ENCODE measurements at places on chromosomes 1 and 21.

DNA sequence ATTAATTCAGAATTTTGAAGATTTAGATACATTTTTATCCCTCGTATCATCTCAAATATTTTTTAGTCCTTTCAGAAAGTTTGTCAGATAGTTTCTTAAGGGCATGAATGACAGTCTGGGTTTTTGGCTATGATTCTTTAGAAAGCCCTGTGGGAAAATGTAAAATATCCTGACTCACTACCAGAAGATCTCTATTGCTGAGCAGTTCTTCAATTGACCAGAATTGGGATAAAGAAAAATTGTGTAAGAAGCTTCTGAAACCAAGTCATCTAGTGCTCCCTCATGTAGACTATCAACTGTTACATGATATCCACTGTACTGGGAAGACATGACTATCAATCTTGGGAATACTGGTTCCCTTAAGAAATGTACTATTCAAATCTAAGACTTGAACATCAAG lies 608.3 kb upstream of the CHRM3 start:
- DNase-seq = no peak

- no peak for DNase-seq
Observed at GRCh38 chr1:155990005-155990739, 11.8 kb upstream of the ARHGEF2 start.

DNA sequence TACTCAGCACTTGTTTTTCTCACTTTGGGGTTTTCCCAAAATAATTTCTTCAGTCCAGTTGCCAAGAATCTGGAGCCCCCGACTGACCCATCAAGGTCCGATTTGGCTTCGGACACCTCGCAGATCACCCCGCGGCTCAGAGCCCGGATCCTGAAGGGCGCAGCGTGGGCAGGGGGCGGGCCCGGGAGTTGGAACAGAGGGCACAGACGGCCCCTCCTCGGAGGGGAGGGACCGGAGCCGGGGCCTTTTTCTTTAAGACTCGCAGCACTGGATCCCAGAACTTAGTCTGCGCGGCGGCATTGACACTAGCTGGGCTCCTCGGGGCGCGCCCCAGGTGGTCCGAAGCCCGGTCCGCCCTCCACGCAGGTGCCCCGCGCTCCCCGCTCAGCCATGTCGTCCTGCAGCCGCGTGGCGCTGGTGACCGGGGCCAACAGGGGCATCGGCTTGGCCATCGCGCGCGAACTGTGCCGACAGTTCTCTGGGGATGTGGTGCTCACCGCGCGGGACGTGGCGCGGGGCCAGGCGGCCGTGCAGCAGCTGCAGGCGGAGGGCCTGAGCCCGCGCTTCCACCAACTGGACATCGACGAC lies at the start of gene CBR3:
Gene CBR3 (plus strand): TSS at position 277 of the 588 bp plus-strand sequence. CDS start 114 bp downstream, at position 391.
- peak; percentile 50 for DNase-seq

GRCh38 chr1:90591970-90592356 lies 125.1 kb downstream of the BARHL2 start:
- DNase-seq = no peak

GRCh38 chr1:235304549-235305451 lies 23.2 kb downstream of the ARID4B start:
- peak; percentile 73 for DNase-seq

DNA sequence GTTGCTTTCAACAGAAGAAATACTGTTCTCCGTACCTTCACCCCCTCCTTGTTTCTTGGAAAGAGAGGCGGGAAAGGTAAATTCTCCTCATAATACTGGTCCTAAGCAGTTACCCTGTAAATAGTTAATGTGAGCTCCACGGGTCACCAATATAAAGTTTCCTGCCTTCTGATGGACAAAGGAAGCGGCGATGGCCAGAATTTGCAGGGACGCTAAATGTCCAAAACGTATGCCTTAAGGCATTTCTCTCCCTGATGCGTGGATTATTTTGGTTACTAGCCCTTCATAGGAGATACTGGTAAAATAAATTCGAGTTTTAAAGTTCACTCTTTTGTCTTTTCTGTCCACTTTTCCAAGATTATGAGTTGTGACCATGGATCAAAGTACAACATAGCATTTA lies 898 bp upstream of the PTGS2 start:
- DNase-seq = no peak

DNA sequence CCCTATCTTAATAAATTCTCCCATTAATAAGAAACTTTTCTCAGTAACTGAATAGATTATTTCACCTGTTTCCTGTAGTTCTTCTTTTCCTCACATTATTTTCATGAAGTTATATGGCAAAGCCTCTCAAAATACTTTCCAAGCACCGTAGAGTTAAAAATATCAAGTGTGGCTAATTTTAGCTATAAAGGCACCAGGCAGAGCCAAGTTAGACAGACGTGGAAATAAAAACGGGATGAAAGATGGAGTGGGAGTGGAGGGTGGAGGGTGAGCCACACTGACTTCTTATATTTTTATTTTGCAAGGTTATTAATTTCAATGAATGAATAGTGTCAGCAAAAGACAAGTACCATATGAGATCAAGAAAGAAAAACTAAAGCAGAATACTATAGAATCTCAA lies 71.7 kb downstream of the ENAH start:
- no peak for DNase-seq

GRCh38 chr21:42097860-42098454 lies 26.8 kb downstream of the UMODL1 start:
- DNase-seq = no peak

GRCh38 chr1:155009221-155009711 lies 6.7 kb downstream of the ZBTB7B start:
- no peak for DNase-seq

GRCh38 chr1:19436716-19437476 lies 48.4 kb downstream of the CAPZB start:
- DNase-seq = peak; percentile 31

DNA sequence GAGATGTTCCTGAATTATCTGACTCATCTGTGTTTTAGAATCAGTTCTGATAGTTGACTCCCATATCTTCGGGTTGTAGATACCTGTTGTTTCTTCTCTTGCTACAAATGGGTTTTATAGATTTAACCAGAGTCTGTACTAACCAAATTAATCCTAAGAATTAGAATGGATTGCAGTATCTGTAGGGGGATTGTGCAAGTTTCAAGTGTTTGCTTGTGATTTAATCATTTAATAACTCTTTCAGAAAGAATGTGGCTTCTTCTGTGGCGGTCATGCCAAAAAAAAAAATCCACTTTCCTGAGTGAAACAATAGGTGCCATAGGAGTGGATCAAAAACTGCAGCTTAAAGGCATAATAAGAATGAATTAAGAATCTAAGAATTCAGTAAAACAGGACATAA lies 9.4 kb downstream of the IPO9 start:
- no peak for DNase-seq

- DNase-seq = no peak
Observed at GRCh38 chr1:74937176-74937575, 197.0 kb upstream of the LHX8 start.

GRCh38 chr21:35220301-35220700 lies 171.2 kb upstream of the RUNX1 start:
- DNase-seq = no peak

DNA sequence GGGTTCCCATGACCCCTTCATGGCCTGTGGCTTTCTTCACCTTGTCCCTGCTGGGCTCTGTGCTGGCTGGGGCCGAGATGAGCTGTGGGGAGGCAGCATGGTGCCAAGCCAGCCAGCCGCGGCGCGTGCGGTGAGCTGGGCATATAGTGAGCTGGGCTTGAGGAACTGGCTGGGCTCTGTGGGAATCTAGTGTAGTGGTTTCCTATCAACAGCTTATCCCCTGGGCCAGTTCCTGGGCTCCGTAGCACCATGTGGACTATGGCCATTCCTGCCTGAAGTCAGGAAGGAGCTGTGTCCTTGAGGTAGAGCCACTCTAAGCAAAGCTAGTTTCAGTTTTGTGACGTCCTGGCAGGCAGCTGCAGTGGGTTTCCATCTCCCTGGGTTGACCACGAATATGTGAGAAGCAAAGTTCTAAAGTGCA lies 1.8 kb downstream of the NCMAP start:
- no peak for DNase-seq

GRCh38 chr21:35019631-35020032 lies 29.5 kb downstream of the RUNX1 start:
- no peak for DNase-seq

DNA sequence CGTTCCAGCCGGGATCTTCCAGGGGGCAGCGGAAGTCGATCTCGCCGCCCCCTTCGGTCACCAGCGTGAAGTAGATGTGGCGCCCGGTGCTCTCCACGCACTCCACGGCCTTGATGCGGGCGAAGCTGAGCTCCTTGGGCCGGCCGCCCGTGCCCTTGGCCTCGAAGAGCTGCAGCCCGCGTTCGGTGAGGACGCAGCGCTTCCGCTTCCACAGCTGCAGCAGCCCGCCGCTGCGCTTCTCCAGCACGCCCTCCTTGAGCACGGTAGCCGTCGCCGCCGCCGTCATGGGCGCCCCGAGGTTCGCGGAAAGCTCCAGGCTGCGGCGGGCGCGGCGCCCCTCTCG lies 516 bp downstream of the PHLDA3 start:
- DNase-seq = no peak

GRCh38 chr1:198903203-198903602 lies 264.4 kb downstream of the PTPRC start:
- DNase-seq = no peak

DNA sequence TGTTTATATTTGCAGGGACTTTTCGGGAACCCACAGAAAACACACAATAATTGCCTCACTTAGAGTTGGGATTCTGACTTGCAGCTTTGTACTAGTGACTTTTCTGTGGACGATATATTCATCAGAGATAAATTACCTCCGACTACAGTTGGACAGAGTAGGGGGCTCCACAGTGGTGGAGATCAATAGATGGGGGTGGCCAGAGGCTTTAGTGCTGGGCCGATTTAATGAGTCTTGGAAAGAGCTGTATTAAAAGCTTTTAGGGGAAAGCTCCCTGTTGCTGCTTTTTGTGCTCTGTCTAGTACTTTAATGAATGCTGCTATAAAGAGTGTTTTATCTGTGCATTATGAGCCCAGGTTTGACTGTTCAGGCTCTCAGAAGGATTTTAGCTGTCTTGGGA lies 359.2 kb upstream of the DPYD start:
- DNase-seq = no peak

DNA sequence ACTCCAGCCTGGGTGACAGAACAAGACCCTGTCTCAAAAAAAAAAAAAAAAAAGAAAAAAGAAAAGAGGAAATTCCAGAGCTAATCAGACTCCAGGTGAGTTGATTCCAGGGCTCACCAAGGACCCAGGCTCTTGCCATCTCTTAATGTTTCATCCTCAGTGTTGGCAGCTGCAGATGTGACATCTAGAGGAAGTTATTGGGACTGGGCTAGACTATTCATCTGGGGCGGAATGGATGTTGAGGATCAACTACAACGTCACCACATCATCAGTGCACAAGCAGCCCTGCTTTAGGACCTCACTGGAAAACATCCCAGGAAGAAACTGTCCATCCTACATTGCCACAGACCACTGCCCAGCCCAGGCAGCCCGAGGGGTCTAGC lies 28.6 kb upstream of the PARP1 start:
- no peak for DNase-seq

GRCh38 chr1:52672946-52673345 lies 25.2 kb downstream of the COA7 start:
- DNase-seq = no peak

- no peak for DNase-seq
Observed at GRCh38 chr1:165011186-165011585, 345.3 kb downstream of the LMX1A start.

DNA sequence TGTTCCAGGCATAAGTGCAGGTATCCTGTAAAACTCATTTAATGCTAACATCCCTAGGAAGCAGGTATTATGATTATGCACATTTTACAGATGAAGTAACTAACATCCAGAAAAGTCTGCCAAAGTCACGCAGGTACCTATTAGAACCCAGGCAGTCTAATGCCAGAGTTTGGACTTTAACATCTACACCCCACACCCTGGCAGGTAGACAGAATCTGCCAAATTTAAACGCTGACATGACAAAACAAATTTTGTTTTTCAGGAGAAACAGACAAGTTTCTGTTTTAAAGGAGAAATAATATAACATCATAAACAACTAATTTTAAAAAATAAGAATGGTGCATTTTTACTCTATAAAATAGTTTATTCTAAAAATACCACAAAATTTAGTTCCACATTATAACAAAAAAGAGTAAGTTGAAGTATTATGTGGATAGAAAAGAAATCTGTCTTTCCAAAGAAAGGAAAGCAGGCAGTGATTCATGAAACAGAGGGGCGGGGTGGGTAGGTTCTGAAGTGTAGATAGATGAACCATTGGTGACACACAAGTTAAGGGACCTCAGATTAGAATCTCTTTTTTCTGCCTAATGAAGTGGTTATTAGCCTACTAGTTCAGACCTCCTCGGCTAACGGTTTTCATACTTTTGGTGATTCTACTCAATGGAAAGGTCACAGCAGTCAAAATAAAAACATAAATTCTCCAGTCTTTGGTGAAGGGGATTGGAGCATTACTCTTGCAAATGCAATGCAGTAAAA lies 1.7 kb downstream of the ASPM start:
- DNase-seq = peak; percentile 39

DNA sequence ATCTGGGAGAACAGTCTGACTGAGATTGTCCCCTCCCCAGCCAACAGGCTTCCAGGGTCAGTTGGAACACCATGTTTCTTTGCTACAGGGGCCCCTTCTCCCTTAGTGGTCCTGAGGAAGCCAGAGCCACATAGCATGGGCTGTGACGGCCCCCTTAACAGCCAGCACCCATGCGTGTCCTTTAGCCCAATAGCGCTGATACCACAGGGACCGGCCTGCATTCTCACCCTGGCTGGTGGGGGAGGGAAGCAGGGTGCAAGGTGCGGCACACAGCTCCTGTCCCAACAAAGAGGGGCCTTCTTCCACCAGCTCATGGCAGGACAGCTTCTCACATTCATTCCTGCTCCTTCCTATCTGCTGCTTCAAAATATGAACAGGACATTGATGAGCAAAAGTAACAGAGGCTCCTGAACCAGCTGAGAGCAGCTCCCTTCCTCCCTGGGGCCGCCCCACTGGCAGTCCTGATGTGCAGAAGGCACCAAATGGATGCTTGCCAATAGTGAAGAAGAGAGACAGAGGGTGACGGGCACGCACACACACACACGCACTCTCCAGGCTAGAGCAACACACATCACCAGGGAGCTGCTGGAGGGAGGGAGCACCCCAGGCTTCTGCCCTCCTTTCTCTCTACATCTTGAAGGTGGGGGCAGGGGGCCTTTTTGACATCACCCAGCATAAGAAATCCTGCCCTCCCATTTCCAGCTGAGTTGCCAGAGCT lies 99.4 kb downstream of the CRYAA start:
- DNase-seq = no peak

DNA sequence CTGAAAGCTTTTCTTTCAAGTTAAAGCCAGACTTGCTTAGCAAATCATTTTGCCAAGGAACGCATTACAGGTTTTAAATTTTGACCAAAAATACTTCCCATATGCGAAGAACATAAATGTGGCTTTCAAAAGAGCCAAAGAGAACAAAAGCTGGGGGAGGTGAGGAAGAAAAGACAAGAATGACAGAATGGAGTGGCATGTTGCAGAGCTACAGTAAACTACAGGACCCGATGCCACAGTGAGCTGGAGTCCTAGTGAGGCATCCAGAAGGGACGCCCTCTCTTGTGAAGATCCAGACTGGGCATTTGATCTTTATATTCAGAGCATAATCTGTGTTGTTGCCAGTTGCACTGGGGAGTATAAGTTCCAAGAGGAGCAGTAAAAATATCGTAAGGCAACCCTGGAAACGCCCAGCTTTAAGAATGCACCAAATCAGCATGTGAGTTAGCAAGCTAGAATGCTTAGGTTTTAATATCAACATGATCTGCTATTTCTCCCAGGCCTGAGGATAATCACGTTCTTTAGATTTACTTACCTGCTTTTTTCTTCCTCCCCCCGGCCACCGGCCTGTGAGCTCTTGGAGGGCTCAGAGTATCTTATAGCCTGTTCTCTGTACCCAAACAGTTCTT lies 48.4 kb upstream of the HOOK1 start:
- no peak for DNase-seq

GRCh38 chr1:116557323-116557878 lies 13.4 kb downstream of the CD58 start:
- DNase-seq = no peak

Data from CD4-positive, alpha-beta T cell treated with Interleukin-2 at 100 ng/mL for 4 hours (primary cell).